Smooth muscle cell of the umbilical artery (primary cell): ENCODE measurements at places on chromosomes 1 and 21. TPM values are rescaled to one million over a fixed set of nuclear protein-coding genes. Genes with fewer than 3 reads are reported as not detected.

CFAP45 gene
- total RNA-seq: under 0.01 and 0.55 TPM in 2 replicates

NUP210L gene
- under 0.01 and 0.05 TPM in 2 replicates for total RNA-seq

KRTAP19-3 gene
- not detected in 2 replicates for total RNA-seq

SWT1 gene
- 5.4 and 5.9 TPM in 2 replicates for total RNA-seq

SMCP gene
- total RNA-seq: not detected in 2 replicates

TCHH gene
- total RNA-seq: not detected in 2 replicates

RNU1-4 gene
- under 0.01 TPM in 2 replicates for total RNA-seq

PROX1 gene
- under 0.01 and 0.51 TPM in 2 replicates for total RNA-seq

GNAT2 gene
- total RNA-seq: 0.09 TPM in 1 of 2 replicates, not detected in the other

TTLL7 gene
- 36.8 and 38.6 TPM in 2 replicates for total RNA-seq
